ENCODE measurements at places on chromosomes 7 and 10. TPM values are rescaled to one million over a fixed set of nuclear protein-coding genes. Genes with fewer than 3 reads are reported as not detected.

The ADAM22 gene
- 1.0 TPM for total RNA-seq

The MYH16 gene
- not detected for total RNA-seq

The PHYHIPL gene
- 0.34 TPM for total RNA-seq

DNA sequence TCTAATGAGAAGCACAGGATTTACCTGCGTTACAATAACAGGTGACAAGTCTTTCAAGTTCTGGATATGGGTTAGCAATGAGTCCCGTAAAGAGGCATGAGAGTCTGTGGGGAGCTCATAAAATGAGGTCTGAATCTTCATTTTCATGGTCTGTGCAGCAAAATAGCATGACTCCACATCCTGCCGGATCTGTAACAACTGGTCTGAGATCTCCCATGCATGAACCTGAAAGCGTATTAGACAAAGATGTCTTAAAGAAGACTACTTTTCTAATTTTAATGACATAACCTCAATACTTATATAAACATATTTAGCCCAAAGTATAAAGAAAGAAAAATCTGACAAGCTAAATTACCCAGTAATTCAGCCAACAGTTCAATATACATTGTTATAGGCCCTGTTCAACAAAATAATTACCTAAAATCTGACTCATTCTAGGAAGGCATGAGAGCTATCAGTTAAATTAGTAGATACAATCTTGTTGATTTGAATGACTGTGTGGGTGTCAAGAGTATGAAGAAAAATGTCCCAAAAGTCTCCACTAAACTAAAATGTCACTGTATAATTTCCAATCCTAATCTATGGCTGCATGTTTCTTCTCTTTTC is 36.9 kb downstream of the TNPO3 start:
- DNase-seq: no peak
- H3K27me3 ChIP-seq: no peaks in the 10 kb centered on the region
- no peak overlapping the region for H3K4me3 ChIP-seq
- peaks cover 28% of the 10 kb centered on the region for H3K36me3 ChIP-seq
- H3K27ac ChIP-seq: no peak overlapping the region

GRCh38 chr7:27375958-27376357 is 133.4 kb downstream of the EVX1 start:
- no peaks in the 10 kb centered on the region for H3K4me1 ChIP-seq
- H3K27ac ChIP-seq: no peak overlapping the region
- H3K4me3 ChIP-seq: no peak overlapping the region
- no peak for DNase-seq

- no peaks in the 10 kb centered on the region for H3K27me3 ChIP-seq
- no peak for DNase-seq
- H3K27ac ChIP-seq: no peak overlapping the region
- peaks cover 4% of the 10 kb centered on the region for H3K4me1 ChIP-seq
- no peaks in the 10 kb centered on the region for H3K36me3 ChIP-seq
These were observed 233.3 kb upstream of the CACNA2D1 start for GRCh38 chr7:82676777-82677463.

DNA sequence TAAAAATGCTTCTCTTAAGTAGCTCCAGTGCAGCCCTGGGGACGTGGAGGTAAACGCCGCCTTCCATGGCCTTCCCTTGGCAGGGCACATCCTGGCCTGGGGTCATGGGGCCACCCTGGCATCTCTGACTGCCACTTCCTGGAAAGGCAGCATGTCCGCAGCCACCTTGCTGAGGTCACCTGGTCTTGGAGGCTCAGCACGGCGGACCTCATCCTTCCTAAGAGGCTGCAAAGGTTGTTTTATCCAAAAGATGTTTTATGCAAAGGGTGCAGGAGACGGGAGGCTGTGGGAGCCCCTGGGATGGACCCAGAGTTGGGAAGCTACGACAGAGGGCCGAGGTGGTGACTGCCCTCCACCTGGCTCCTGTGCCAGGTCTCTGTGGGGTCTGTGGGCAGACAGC is 106.0 kb downstream of the TCERG1L start:
- no peak overlapping the region for H3K4me3 ChIP-seq
- no peaks in the 10 kb centered on the region for H3K36me3 ChIP-seq
- DNase-seq: no peak
- H3K27me3 ChIP-seq: no peaks in the 10 kb centered on the region
- H3K4me1 ChIP-seq: no peaks in the 10 kb centered on the region

GRCh38 chr7:11427686-11428273 is 404.2 kb downstream of the THSD7A start:
- H3K4me3 ChIP-seq: no peak overlapping the region
- no peaks in the 10 kb centered on the region for H3K27me3 ChIP-seq
- H3K36me3 ChIP-seq: no peaks in the 10 kb centered on the region
- no peak overlapping the region for H3K27ac ChIP-seq
- DNase-seq: no peak
- no peaks in the 10 kb centered on the region for H3K4me1 ChIP-seq
